ENCODE measurements at places on chromosomes 5 and 9.

DNA sequence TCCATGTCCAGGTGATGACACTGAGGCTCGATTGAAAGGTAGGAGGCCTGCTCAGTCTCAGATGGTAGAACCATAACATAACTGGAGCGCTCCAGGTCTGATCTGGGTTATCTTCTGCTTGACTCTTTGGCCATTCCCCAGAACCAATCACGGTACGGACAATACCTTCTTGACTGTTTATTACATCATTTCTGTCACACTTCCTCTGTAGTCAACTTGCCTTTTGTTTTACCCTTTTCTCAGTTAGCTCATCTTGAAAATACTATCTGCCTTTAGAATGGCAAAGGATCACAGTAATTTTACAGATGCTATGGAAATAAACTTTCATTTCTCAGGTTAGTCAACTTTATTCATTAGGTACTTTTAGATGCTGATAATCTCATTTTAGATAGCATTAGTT lies 22.4 kb downstream of the GLRA1 start:
- no peak for DNase-seq

GRCh38 chr5:21398511-21398910 lies 1410.5 kb upstream of the CDH18 start:
- no peak for DNase-seq

DNA sequence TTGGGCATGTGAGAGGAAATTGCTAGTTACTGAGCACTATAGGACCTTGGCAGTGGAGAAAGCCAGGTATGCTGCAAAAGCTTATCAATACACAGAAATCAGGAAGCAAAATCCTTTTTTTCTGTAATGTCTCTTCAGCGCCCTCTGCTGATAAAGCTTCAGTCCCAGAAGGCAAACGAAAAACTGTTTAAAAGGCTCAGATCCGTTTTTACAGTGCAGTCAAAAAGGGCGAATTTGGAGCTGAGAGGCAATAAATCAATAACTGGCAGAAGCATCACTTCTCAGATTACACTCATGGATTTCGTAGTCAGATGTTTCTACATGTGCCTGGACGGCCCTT lies 1.1 kb upstream of the MAN2A1 start:
- DNase-seq: peak; percentile 52

DNA sequence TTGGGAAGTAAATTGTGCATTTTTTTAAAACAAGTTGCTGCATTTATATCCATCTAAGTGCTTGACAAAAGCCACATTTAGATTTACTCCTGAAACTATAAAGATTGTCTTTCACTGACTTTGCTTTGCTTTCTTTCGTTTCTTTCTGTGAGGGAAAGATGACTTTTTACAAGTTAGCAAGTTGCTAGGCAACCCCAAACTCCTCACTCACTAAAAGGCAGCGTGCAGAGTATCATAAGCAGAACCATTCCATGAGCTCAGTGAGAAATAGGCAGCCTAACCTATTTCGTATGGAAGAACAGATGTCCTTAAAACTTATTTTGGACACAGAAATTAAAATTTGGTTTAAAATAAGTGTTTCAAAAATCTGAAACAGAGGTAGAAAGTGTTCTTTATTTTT lies 29.0 kb downstream of the KLF9 start:
- no peak for DNase-seq

DNA sequence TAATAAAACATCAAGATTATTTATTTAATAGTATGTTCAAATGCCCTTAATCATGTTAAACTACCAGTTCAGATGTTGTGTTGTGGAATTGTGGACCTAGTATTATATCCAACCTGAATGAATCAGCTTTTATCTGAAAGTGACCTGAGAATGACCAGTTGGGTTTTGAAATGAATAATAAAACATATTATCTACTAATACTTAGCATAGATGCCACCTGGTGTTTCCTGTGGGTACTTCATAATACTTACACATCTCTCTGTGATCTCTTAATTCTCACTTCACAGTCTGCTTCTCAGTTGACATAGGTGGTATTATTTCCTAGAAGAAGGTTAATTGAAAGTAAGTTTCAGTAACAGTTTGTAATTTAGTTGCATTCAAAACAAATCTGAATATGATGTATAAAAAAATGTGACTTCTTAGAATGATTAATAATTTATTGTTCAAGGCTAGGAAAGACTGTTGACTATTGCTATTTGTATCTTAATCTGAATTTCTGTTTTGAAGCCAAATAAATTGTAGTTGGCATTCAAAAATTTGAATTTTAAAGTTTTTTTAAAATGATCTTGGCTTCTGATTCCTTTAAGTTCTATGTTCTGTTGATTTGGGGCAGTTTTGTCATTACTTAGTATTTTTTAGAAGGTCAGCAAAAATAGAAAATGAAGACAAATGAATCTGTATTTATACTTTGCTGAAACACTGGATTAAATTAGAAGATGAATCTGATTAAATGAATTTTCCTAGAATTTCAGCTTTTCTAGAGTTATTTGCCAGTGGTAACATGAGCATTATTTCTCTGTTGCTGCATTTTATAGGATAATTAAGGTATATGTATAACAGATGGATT lies 48.2 kb downstream of the KIF2A start:
- peak; percentile 85 for DNase-seq

- DNase-seq: no peak
Measured at GRCh38 chr5:66671305-66671704, 75.1 kb downstream of the MAST4 start.

All from lung microvascular endothelial cell (primary cell).